ENCODE measurements at places on chromosomes 12 and 14.

GRCh38 chr12:49451468-49452259 lies 84.4 kb downstream of the SPATS2 start:
- no peak for DNase-seq

- no peak for DNase-seq
Measured at GRCh38 chr14:101503431-101504095, 57.7 kb upstream of the DIO3 start.

GRCh38 chr14:102581193-102581592 lies 11.3 kb upstream of the RCOR1 start:
- no peak for DNase-seq

GRCh38 chr12:12520273-12520672 lies 42.4 kb downstream of the DUSP16 start:
- DNase-seq: no peak

- no peak for DNase-seq
Measured at GRCh38 chr12:132872073-132872855, 15.1 kb downstream of the CHFR start.

DNA sequence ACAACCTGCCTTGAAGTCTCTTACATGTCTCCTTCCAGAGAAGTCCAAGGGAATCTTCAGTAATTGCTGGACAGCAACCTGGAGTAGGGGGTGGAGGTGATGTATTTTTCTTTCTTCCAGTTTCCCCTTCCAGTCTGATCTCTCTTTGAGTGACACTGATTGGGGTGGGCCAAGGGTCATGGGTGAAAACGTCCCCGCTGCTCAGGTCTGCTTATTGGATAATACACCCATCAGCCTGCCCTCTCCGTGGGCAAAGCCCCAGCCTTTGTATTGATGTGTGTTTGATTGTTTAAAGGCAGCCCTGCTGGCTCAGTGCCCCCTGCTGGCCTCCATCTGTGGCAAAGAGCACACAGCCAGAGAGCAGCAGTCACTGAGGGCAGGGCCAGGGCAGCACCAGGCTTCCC lies 35.7 kb upstream of the ATP2A2 start:
- peak; percentile 37 for DNase-seq

DNA sequence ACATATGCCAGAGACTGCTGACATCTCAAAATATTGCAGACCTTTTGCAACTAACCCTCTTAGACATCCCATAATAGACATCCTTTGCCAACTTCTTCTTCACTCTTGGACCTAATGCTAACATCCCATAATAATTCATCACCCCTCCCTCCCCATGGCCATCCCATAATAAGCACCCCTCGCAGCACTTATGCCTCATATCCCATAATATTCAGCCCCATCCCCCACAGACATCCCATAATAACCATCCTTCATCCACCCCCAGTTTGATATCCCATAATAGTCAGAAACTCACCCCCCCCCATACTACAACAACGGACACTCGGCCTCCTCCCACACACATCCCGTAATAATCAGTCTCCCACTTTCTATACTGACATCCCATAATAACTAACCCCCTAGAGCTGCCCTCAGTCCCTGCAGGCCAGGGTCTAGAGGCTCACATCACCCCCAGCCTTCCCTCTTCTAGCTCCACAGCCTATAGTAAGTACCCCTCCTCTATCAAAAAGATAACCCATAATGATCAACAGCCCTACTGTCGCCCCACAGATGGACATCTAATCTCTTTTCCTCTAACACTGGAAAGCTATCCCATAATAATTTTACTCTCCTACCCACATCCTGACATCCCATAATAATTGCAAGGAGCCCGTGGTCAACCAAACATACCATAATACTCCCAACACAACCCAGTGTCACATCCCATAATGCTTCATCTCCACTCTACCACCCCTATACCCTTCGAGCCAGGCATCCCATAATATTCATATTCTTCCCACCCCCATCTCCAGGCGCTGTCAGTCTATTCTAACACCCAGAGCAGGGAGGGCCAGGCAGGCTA lies 792 bp upstream of the CHD4 start:
- DNase-seq: peak; percentile 35

DNA sequence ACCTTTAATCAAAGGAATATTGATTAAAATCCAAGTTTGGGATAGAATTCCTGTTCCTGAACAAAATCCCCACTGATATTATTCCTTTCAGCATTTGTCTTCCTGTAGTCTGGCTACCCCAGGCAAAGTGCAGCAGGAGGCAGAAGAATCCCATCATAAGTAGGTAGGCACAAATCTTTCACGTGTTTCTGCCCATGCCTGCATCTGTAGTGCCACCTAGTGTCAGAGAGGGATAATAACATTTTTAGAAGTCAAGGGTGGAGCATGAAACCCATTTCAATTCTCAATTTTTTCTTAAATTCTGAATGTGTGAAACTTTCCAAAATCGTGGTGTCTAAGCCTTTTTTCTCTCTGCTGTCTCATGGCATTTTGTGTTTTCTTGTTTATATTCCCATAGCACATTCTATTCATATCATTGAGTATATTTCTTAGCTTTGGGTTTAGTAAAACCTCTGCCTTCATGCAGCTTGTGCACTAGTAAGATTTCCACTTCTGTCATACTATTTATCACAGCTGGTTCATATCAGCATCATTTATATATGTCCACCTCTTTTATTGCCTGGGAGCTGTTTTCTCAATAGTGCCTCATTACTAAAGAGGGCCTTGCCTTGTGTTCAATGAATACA lies 47.8 kb upstream of the RERG start:
- peak; percentile 0 for DNase-seq

- DNase-seq: no peak
Measured at GRCh38 chr12:22981711-22982110, 356.7 kb downstream of the ETNK1 start.

GRCh38 chr12:31528095-31528494 lies 62.8 kb downstream of the DENND5B start:
- no peak for DNase-seq

GRCh38 chr12:2486796-2487195 lies 308.0 kb upstream of the FKBP4 start:
- no peak for DNase-seq

- no peak for DNase-seq
Measured at GRCh38 chr12:126432780-126433179, 1367.5 kb downstream of the AACS start.

GRCh38 chr14:91352053-91352452 lies 65.6 kb downstream of the CCDC88C start:
- DNase-seq: no peak

DNA sequence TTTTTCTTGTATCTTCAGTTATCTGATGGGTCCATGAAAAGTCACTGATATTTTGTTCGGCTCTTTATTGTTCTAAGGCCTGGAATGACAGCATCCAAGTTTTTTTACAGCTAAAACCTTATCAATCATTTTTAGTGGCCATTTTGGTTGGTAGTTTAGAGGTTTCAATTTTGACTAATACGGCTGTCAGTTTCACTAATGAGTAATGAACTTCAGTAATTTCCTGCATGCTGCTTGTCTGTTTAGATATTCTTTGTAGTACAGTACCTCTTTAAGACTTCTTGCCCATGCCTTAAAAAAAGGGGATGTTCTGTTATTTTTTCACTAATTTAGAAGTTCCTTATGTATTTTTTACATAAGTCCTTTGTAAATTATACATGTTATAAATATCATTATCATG lies 176.7 kb downstream of the LRFN5 start:
- DNase-seq: no peak

DNA sequence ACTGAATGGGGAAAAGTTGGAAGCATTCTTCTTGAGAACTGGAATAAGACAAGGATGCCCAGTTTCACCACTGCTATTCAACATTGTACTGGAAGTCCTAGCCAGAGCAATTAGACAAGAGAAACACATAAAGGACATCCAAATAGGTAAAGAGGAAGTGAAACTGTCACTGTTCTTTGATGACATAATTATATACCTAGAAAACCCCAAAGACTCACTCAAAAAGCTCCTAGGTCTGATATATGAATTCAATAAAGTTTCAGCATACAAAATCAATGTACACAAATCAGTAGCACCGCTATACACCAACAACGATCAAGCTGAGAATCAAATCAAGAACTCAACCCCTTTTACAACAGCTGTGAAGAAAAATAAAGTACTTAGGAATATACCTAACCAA lies 157.3 kb upstream of the DDHD1 start:
- DNase-seq: no peak

- DNase-seq: no peak
Measured at GRCh38 chr12:47213396-47213795, 133.6 kb upstream of the AMIGO2 start.

DNA sequence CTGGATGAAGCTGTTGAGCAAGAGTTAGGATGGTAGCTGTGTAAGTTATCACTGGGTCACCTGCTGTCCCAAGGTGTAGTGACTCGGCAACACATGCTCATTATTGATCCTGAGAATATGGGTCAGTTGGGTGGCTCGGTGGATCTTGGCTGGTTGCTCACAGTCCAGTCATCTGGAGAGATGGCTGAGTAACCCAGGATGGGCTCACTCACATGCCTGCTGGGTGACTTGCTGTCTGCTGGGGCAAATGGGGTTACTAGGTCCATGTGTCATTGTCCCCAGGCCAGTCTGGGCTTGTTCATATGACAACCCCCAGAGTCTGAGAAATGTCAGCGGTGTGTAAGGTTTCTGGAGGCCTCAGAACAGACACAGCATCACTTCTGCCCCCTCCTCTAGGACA lies 69.5 kb downstream of the SLC15A4 start:
- DNase-seq: no peak

- no peak for DNase-seq
Measured at GRCh38 chr14:65228436-65228835, 126.1 kb upstream of the MAX start.

DNA sequence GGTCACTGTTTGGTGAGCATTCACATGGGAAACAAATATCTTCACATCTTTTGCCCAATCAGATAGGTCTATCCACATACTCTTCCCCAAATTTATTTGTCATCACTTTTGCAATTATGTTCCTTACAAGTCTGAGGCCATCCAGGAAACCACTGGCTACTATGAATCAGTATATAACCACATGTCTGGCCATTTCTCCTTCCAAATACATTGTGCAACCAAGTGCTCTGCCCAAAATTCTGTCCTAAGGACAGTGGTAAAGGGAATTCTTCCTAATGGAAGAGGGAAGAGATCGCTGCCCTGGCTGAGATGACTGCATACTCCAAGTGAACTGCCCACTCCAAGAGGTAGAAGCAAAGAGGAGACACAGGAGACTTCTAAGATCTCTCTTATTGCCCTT lies 148.9 kb upstream of the MAX start:
- DNase-seq: no peak

GRCh38 chr12:2171672-2172426 lies 119.1 kb downstream of the CACNA1C start:
- DNase-seq: no peak

Measured in stimulated activated CD4-positive, alpha-beta T cell treated with anti-CD3 and anti-CD28 coated beads, Interleukin-1b, Interleukin-23, amount 100 ng/mL, for 4 hours (primary cell).